Fibroblast of skin of right quadriceps (primary cell): ENCODE measurements at places on chromosomes 6 and 20.

- DNase-seq: peak; percentile 40
Measured at GRCh38 chr6:144349690-144350527, 64.8 kb downstream of the UTRN start.

DNA sequence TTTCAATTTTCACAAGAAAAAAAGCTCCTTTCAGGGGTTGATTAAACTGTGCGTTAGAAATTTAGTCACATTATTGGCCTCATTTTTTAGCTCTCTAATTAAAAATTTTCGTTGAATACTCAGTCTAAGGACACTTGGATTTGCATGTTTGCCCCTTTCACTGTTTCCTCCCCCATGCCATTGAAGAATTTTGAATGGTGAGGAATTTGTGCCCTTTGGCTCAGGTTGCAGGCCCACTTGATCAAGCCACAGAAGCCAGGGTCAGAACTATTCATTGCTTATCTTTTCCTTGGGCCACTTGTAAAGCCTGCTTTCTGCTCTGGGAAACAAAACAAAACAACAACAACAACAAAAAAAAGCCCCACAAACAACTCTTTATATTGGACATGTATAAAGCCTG is 12.2 kb downstream of the LIN28B start:
- no peak for DNase-seq

DNA sequence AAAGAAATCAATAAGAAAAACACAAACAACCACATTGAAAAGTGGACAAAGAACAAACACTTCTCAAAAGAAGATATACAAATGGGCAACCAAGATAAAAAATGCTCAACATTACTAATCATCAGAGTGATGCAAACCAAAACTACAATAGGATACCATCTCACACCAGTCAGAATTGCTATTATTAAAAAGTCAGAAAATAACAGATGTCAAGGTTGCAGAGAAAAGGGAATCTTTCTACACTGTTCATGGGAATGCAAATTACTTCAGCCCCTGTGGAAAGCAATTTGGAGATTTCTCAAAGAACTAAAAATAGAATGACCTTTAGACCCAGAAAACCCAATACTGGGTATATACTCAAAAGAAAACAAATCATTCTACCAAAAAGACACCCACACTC is 29.8 kb downstream of the KIF6 start:
- no peak for DNase-seq

- DNase-seq: no peak
Measured at GRCh38 chr20:43534791-43535350, 24.0 kb upstream of the SGK2 start.

DNA sequence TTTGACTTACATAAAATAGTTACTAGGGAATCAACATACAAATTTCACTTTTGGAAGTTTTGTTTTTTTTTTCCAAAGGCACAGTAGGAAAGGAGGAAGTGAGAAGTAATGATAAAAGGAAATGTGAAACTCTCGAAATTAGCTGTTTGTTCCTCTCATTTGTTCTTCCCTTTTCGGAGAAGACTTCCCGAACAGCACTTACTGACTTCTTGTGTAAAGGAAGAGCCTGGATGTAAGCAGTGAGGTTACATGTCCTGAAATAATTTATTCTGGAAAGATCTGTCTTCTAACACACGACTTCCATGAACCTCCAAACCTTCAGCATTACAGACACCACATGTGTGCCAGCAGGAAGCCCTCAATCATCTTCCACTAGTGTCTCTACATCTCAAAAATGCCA is 59.1 kb downstream of the KIF16B start:
- no peak for DNase-seq

GRCh38 chr20:44204156-44204831 is 6.3 kb downstream of the OSER1 start:
- peak; percentile 92 for DNase-seq

DNA sequence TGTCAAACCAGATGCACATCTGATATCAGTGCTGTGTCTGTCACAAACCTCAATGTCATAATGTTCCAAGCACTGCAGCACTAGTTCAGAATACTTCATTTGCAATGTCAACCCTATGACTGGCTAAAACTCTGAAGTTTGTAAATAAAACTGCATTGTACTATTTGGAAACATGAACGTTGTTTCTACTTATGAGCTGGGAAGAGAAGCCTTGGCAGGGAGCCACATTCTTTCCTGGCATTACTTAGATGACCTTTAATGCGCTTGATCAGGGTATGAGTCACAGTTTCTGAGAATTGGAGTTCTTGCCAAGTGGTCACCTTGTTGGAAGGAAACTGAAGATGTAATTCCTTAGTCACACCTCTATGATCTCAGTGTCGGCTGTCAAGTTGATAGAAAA is 664.8 kb upstream of the MMS22L start:
- DNase-seq: peak; percentile 67
